ENCODE measurements at places on chromosomes 12 and 14.

DNA sequence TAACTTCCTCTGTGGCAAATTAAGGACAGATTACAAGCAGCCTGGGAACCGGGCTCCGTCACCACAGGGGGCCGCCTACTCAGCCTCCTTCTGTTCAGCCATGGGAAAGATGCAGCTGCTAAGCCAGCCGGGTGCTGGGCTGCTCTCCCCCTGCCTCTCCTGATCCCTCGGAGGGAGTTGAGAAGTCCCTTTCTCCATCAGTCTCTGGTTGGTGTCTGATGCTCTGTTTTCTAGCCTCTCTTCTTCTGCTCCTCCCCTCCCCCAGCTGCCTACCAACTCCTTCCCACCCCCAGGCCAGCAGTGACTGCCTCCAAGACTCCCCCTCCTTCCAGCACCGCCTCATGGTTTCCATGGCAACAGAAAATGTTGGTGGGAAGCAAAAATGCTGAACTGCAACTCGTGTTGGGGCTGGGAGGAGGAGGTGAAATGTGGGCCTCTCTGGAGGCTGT, 486.7 kb downstream of the APAF1 start:
- DNase-seq: no peak

GRCh38 chr12:115354007-115354890, 670.3 kb upstream of the TBX3 start:
- DNase-seq: no peak

DNA sequence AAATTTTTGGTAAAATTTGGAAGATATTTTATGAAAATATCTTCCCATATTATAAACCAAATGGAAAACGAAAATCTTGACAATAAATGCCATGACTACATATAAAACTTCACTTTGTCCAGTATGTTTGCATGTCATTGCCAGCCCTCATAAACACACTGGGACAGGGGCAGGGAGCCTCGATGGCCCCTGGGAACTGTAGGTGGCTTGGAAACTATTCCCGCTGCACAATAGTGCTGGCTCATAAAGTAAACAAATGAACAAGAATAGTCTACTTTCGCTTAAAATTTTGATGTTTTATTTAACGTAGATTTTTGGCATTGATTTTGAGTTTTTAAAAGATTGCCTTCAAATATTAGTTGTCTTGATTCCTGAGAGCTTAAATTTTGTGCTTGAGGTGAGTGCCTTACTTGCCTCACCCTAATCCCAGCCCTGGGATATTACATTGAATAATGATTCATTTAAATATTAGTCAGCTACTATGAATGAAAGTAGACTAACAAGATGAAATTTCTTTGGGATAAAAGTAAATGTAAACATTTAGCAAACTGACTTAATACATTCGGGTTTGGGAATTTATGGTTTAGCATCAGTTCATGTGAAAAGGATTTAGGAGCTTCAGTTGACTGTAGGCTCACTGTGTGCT, 74.0 kb upstream of the PKP2 start:
- DNase-seq: no peak

DNA sequence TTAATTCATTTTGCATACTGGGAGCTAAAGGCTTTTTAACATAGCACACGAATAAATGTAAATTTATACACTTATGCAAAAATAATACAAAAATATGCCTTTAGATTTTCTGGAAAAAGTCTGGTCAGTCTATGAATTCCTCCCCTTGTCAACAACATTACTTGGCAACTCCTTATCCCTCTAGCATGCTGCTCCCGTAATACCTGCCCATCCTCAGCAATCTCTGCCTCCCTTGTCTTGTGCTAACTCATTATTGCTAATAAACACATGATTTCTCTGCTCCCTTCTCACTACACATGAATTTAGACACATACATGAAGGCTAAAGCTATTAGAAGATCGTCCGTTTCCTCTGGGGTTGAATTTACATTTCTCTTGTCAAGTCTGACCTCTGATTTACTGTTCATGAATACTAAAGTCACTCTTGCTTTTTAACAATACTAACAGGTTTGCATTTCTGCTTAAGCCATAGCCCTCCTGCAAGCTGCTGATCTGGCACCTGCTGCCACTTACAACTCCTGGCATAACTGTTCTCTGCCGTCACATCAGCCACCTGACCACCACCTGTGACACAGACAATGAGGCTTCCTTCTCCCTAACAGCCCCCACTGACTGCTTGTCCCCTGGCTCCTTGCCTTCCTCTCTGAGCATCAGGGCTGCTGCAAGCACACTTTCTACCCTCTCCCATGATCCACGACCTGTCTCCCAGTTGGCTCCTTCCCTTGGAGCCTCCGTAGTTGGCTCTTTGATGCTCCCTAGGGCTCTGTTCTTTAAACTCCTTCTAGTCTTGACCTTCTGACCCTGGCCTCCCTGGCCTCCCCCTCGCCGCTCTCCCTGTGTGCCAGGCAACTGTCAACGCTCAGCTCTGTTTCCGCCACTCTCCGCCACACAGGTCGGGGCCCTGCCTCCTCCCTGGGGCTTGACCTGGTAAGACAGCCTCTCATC, 177.6 kb downstream of the CALM1 start:
- DNase-seq: no peak

DNA sequence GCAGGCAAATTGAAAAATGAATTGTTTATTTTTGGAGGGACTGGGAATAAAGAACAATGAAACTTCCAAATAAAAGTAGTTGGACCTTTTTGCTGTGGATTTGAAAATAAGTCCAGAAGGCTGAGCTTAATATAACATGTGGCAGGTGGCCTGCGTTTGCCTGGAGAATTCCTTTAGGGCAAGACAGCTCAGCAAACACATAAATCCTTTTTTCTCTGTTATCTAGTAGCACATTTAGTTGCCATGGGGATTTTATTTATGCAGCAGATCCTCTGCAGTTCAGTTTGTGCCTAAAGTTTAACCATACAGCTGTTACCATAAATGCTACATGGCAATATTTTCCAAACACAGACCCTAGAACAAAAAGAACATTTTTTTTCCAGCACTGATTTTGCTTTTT, 180.0 kb downstream of the NPAS3 start:
- no peak for DNase-seq

DNA sequence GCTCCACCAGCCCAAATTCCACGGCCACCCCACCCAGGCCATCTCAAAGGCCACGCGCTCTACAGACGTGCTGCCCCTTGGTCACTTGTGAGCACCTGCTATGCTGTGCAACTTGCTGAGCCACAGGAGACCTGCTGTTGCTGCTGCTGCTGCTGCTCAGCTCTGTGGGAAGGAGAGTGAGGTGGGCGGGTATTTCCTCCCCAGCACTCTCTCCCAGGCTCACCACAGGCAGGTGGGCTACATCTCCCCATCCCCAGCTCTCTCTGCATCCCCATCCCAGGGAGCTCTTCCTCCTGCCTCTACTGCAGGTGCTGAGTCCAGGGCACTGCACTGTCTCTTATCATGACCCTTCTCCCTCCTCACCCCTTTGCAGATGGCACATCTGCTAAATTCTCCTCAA, 306.9 kb downstream of the BCL11B start:
- no peak for DNase-seq

GRCh38 chr14:103144085-103144484, 20.8 kb downstream of the TNFAIP2 start:
- no peak for DNase-seq

GRCh38 chr14:76872796-76873432, 46.7 kb downstream of the LRRC74A start:
- peak; percentile 63 for DNase-seq

- DNase-seq: no peak
These were observed 369.8 kb downstream of the AACS start for GRCh38 chr12:125434936-125435443.

- DNase-seq: no peak
These were observed 75.8 kb downstream of the LRP6 start for GRCh38 chr12:12191008-12191407.

DNA sequence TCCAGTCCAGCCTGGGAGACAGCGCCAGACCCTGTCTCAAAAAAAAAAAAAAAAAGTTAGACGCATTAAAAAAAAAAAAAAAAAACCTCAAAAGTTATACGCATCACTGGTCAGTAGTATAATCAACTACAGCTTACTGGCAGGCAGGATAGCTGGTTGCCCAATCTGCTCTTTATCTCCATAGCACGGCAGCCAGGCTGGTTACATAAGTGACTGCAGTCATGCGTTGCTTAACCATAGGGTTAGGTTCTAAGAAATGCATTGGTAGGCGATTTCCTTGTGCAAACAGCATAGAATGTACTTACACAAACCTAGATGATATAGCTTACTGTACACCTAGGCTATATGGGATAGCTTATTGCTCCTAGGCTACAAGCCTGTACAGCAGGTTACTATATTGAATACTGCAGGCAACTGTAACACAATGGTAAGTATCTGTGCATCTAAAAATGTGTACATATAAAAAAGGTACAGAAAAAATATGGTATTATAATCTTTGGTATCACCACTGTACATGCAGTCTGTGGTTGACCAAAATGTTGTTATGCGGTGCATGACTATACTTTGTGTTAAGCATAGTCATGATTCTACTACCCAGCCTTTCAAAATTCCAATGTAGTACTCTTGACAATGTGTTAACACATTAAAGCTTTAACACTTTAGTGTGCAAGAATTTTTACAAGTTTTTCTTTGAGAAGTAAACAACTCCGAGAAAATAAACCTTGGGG, 8.1 kb downstream of the L2HGDH start:
- DNase-seq: no peak

Measured in stimulated activated CD4-positive, alpha-beta T cell treated with anti-CD3 and anti-CD28 coated beads, Interleukin-12 subunit alpha, Interleukin-12 subunit beta, amount 100 ng/mL, for 48 hours (primary cell).